ENCODE measurements at places on chromosomes 6 and 20. TPM values are rescaled to one million over a fixed set of nuclear protein-coding genes. Genes with fewer than 3 reads are reported as not detected.

Gene FAM217A
- total RNA-seq, result not detected

Gene BPIFB2
- not detected for total RNA-seq

Gene LY6G6C
- total RNA-seq, result not detected

Gene MMP24
- total RNA-seq, result 0.78 TPM

Gene IP6K3
- not detected for total RNA-seq

Gene CDKAL1
- 21.8 TPM for total RNA-seq

Gene ZNF165
- total RNA-seq, result 0.33 TPM

Gene MYLK2
- total RNA-seq, result 0.40 TPM

Gene MDFI
- total RNA-seq, result 26.8 TPM

Gene MYLK4
- 0.66 TPM for total RNA-seq

Gene RAET1G
- 0.67 TPM for total RNA-seq
